BJ (cell line): ENCODE measurements at places on chromosomes 5 and 9.

- peak; percentile 91 for DNase-seq
These were observed 76.3 kb downstream of the MUSK start for GRCh38 chr9:110744715-110745384.

GRCh38 chr9:5278486-5278885 is 26.0 kb downstream of the RLN2 start:
- DNase-seq, result no peak

GRCh38 chr5:149265597-149265996 is 6.1 kb upstream of the AFAP1L1 start:
- no peak for DNase-seq

DNA sequence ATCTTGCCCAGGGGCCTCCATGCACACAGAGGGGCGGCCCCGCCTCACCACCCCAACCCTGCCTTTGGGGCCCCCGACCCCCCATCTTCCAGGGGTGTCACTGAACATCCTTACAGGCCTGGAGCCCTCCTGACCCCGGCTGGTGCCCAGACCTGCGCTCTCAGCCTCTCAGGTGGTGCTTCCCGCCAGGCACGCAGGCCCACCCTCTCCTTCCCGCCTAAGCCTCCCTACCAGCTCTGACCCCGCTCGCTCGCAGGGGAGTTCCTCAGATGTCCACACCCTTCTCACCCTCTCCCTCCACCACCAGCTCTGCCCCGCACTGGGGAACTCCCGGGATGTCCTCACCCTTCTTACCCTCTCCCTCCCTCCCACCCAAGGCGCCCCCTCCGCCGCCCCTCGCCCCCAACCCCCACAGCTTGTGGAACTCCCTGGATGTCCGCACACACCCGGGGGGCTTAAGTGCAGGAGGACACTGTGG is 12.3 kb upstream of the QRFP start:
- no peak for DNase-seq

GRCh38 chr9:34332076-34332964 is 3.0 kb downstream of the NUDT2 start:
- no peak for DNase-seq

- no peak for DNase-seq
These were observed 271.2 kb downstream of the EDIL3 start for GRCh38 chr5:84113246-84114105.

GRCh38 chr9:86563350-86563749 is 209.1 kb upstream of the TUT7 start:
- peak; percentile 51 for DNase-seq

DNA sequence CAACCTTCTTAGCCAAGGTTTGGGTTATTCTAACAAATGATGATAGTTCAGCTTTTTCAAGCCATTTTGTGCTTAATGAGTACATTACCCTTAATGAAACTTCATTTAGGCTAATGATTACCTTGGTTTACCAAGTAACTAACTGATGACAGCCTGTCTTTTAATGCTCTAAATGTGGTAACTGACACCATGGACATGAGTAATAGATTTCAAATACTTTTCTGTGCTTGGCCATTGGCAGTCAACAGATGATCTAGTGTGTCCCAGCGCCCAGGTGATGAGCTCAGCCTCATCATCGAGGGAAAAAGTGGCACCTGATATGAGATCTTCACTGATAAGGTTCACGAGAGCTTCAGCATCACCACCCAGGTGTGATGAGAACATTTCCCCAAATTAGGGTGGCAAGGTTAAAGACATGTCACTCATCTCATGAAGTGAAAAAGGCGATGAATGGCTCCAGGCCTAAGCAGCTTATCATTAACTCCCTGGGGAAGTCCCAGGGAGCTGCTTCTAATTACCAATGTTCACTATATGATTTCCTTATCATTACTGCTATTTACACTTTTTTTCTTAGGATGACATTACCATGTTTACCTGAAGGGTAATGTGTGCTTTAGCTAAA is 296.0 kb downstream of the SPOCK1 start:
- no peak for DNase-seq

DNA sequence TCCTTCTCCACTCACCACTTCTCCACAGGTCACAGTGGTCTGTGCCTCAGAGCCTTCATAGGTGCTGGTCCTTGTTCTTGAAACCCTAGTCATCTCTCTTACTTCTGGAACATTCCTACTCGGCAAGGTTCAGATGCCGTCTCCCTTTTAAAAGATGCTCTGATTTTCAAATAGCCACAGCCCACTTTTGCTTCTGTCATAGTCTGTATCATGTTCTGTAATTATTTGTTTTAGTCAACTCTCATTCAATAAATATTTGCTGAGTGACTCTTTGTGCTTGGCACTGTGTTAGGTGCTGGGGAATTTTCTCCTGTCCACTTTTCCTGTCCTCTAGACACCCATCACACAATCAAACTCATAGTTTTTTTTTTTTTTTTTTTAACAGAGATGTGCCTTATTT is 181.3 kb upstream of the IL12B start:
- DNase-seq, result no peak
